ENCODE measurements at places on chromosomes 1 and 21.

- no peak for DNase-seq
Observed at GRCh38 chr21:34973685-34974084, 75.4 kb downstream of the RUNX1 start.

GRCh38 chr1:232422898-232423297 is 207.0 kb downstream of the SIPA1L2 start:
- no peak for DNase-seq

- DNase-seq: no peak
Observed at GRCh38 chr1:67687198-67687545, 2.2 kb downstream of the GADD45A start.

- no peak for DNase-seq
Observed at GRCh38 chr1:182617014-182617429, 12.8 kb upstream of the RGS16 start.

DNA sequence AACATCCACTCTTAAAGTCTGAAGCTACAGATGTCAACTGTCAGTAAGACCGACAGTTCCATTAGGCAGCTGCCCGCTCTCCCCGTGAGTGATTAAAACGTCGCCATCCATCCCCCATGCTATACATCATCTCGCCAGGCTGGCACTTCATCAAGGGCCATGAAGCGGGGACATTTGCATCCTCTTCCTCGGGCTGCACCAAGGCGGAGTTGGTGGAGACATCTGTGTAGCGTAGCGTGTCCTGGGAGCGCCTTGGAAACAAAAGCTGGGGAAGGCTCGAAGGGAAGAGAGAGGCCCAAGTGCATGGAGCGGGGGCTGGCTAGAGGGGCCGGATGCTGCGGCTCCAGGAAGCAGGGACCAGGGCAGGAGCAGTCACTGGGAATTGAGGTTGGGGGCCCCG is 250.1 kb downstream of the KAZN start:
- DNase-seq: no peak

DNA sequence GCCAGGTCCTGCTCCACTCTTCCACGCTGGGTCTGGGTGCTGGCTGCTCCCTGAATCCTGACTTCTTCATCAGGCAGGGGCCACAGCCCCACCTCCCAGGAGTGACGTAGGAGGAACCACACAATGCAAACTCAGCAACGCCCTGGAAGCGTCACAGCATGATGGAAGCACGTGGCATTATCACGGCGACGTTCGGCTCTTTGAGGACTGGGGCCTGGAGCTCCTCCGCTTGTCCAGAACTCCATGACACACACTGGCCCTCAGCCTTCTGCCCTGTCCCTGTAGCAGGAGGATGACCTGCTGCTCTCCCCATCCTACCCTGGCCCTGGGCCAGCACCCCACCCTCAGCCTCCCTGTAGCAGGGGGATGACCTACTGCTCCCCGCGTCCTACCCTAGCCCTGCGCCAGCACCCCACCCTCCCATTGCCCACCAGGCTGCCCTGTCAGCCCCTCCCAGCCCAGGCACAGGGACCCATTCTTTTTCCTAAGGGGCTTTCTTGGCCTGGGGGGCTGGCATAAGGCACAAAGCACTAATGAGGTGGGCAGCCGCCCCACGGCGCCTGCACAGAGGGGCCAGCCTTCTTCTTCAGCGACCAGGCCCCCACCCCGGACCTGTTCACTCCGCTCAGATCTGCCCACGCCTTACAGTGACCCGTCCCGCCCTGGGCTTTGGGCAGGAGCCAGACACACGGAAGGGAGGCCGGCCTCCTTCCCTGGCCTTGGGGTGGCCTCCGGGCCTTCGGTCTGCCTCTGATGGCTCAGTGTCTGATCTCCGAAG is 65.7 kb downstream of the DHRS3 start:
- no peak for DNase-seq

- DNase-seq: no peak
Observed at GRCh38 chr21:46478910-46479309, 20.2 kb downstream of the DIP2A start.

DNA sequence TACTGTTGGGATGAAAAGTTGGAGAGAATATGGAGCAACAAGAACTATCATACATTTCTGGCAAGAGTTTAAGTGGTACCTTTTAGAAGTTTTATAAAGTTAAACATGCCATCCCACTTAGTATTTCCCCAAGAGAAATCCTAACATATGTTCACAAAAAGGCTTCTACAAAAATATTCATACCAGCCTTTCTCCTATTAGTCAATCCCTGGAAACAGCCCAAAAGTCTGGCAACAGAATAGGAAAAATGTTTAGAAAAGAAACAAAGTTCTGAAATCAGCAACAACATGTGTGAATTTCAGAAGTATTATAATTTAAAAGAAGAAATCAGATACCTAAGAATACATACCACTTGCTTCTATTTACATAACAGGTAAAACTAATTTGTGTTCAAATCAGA is 271.0 kb downstream of the DSCAM start:
- DNase-seq: peak; percentile 1

DNA sequence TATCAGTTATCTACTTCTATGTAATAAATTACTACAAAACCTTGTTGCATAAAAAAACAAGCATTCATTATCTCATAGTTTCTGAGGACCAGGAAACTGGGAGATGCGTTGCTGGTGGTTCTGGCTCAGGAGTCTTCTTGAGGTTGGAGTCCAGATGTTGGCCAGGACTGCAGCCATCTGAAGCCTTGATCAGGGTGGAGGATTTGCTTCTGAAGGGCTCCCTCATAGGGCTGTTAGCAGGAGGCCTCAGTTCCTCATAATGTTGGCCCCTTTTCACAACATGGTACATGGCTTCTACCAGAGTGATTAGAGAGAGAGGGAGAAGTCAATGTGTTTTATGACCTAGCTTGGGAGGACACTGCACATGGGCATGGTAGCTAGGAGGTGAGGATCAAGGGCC is 137.4 kb downstream of the CNIH3 start:
- DNase-seq: no peak

DNA sequence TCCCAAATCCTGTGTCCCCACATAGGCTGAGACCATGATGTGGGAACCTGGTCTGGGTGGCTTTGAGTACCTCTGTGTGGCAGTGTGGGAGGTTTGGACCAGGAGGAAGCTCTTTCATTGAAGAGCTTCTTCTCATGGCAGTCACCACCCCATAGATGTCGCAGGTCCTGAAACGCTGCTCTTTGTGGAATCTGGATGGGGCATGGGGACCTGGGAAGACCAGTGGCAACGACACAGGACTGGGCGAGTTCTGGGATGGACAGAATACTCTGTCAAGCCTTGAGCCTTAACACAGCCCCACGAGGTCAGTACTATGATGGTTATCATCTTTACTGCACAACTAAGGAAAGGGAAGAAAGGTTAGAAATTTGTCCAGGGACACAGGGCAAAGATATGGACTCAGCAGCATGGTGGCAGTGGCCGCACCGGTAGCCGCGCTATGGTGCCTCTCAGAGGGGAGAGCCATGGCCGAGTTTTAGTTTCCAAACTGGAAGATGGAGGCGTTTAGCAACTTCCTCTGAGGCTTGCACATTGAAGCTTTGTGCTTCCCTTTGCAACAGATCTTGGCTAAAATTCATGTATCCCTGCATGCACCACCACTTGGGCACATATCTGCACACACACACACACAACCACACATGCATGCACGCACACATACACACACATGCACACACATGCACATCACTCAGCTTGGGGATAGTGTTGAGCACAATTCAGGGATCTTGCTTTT is 117.7 kb upstream of the C1orf174 start:
- DNase-seq: no peak

DNA sequence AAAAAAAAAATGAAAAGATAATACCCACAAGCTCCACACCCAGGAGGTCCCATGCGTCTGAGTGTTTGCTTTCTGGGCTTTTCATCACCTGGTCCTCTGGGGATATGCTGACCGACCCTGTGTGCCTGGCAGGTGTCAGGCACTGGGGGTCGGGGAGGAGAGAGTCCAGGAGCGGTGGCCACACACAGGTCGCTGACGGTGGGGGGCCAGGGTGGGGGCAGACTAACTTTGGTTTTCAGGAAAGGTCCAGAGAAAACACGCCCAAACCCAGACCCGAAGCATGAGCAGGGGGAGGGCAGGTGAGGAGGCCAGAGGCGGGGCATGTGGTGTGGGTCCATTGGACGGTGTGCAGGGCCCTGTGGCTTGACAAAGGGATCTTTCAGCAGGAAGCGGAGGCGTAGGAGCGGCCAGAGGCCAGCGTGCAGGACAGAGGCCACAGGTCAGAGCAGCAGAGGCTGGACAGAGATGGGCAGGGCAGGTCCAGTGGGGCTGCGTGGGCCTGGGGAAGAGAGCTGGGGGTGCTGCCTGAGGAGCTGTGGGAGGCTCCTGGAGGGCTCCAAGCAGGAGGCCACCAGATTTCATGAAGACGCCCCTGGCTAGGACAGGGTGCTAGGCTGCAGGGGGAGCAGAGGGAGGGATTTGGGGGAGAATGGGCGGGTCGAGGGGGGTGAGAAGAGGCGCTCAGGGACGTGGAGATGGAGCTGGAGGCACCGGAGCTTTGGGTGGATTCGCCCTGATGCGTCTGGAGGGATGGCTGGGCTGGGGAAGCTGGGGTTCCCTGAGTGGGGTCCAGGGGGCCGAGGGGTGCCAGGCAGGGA is 15.8 kb downstream of the RNF223 start:
- no peak for DNase-seq

GRCh38 chr1:209870151-209870831 is 42.5 kb downstream of the UTP25 start:
- DNase-seq: no peak

DNA sequence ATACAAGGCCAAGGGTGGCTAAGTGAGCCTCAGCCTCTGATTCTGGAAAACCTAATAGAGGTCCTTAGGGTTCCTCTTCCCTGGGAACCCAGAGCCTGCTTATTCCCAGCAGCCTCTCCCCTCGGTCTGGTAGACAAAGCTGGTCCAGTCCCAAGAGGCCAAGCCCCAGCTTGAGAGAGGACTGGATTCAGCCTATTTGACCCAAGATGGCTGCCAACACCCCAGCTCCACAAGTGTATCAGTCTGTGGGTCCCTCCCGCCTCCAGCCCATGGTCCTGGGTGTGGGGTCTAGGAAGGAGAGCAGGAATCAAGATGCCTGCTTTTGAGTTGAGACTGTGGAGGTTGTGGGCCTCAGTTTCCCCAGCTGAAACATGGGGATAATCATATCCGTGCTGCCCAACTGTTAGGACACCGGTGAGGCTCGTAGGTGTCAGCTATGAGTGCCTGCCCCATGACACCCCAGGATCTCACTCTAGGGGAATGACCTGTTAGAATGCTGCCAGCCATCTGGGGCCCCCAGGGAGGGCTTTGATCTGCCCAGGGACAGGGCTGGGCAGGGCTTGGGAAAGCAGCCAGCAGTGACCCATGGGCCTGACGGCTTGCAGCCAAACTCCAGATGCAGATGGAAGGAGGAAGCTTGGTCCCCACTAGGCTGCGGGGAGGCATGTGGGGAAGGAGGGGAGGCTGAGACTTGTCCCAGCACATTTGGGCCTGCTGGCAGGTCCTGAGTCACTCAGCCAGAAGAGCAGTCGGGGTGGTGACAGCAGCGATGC is 45.4 kb downstream of the NUAK2 start:
- no peak for DNase-seq

DNA sequence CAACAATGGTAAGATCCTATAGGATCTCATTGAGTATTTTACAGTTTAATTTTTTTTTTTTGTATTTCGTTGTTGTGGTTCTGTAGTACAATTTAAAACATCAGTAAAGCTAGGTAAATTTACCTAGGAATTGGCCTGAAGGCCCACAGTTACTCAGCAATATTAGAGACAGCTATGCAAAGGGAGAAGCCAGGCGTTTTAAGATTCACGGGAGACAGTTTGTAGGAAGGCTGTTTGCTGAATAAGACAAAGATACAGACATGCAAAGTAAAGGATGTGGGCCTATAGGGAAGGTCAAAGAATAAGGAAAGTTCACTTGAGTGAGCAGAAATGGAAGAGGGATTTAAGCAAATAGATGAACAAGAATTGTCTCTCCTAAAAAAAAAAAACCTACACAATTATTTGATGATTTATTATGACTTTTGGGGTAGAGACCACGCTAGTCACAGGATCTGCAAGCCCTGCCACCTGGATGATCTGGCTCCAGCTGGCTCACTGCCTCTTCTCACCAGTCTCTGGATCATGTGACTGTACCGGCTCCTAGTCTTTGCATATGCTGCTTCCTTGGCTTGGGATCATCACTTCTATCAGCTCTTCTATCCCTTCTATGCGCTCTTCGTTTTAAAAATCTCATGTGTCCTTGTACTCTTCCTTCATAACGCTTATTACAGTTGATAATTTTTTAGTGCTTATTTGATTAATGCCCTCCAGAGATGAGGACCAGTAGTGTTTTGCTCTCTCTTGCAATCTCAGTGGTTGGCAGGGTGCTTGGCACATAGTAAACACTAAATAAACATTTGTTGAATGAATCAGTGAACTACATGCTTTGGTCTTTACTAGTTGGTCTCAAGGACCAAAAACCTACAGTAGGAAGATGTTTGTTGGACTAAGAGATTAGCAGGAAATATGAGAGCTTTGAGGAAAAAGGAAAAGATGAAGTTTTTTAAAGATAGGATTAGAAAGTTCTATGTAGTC is 14.1 kb downstream of the DYRK1A start:
- DNase-seq: no peak

DNA sequence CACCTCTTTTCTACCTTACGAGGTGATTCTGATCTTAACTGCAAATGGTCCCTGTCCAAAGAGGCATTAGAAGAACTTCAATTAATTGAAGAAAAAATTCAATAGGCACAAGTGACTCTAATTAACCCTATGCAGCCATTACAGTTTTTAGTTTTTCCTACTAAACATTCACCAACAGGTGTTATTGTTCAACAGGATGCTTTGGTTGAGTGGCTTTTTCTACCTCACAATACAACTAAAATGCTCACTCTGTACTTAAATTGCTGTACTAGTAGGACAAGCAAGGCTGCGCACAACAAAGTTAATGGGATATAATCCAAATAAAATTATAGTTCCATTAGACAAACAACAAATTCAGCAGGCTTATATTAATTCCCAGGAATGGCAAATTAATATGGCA is 11.6 kb upstream of the PM20D1 start:
- DNase-seq: no peak

GRCh38 chr1:154767315-154768240 is 102.5 kb downstream of the KCNN3 start:
- no peak for DNase-seq

All from skeletal muscle cell (primary cell).